ENCODE measurements at places on chromosomes 13 and 19.

DNA sequence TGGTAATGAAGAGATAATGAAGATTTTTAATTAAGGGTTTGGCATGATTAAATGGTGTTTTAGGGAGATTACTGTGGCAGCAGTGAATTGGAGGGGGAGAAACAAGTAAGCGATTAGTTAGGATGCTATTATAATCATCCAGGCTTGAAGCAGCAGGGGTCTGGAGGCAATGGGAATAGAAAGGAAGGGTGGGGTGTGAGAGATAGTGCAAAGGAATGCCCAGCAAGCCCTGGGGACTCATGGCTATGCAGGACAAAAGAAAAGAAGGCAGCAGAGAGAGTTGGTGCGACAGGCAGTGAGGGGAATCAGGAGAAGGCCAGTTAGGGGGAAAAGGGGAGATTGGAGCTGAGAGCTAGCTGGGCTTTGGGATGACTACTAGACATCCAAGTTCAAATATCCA, 34.5 kb downstream of the SOX21 start:
- DNase-seq: no peak

DNA sequence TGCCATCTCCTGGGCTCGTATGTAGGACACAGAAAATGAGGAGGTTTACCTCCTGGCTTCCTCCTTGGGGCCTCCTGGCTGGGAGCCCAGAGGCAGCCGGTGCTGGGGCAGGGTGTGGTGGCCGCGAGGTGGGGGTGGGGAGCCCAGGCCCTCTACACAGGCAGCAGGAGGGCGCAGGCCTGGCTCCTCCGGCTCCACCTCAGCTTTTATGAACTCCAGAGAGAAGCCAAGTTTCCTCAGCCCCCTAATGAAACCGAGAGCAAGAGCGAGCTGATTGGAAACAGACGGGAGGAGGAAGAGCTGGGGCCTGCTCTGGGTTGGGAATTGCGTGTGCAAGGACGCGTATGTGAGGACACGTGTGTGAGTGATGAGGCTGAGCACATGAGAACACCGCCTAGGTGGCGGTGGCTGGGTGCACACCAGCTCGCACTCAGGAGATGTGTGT, 23.1 kb downstream of the LYL1 start:
- DNase-seq: no peak

DNA sequence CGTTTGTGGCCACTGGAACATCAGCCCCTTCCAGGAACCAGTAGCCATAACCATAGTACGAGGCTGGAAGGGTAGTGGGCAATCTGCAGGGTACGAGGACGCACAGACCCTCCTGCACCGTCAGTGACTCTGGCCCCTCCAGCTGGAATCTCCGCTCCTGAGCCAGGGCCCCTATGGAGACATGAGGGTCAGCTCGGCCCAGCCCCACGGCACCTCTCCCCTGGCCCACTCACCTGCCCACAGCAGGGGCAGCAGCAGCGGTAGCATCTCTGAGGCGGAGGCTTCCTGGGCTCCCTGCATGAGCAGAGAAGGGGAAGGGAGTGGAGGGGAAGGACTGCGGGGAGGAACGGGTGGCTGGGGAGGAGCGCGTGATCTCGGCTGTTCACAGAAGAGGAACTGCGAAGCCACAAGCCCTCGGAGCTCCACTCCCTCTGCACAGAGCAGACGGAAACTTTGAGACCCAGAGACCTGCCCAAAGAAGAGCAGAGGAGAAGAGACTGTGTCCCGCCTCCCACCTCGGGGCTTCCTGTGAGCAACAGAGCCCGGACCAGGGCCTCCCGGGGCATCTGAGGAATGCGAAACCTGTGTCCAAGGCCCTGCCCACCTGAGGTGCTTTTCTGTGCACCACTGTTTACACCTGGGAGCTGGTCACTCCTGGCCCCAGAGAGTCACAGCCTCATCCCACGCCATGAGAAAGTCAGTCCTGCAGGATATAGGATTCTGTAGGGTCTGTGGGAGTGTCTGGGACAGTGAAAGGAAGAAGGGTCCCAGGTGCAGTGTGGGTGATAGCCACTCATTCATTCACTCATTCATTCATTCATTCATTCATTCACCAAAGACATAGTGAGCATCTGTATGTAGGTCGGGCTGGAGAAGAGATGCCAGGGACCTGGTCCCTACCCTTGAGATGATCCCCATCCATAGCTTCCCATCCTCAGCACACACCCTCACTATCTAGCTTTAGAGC, at the start of gene SIGLEC6:
Gene SIGLEC6, minus strand, starts transcription at position 322 of the 967 bp plus-strand sequence. Its CDS starts 22 bp downstream, at position 300.
- DNase-seq: peak; percentile 34

DNA sequence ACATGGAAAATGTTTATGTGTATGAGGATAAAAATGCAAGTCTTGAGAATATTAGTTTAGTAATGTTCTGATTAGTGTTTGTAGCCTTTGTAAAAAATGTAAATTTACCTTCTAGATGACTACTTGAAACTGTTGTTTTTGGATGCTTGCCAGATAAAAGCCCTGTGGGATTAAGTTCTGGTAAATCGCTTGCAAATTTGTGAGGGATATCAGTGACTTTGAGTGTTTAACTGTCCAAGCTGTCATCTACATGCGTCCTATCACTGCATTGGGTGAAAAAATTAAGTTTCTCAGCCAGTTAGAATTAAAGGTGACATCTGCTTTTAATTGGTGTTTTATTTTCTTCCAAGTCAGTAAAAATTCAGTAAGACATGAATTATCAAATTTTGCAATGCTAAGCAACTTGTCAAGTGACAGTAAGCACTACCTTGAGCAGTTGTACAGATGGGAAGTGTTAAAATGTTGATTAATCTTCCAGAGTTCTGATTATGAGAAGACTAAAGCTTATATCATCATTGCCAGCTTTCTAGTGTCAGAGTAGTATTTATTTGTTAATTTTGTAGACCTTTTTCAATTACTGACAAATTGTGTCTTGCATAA, 88.0 kb downstream of the PCCA start:
- DNase-seq: no peak

DNA sequence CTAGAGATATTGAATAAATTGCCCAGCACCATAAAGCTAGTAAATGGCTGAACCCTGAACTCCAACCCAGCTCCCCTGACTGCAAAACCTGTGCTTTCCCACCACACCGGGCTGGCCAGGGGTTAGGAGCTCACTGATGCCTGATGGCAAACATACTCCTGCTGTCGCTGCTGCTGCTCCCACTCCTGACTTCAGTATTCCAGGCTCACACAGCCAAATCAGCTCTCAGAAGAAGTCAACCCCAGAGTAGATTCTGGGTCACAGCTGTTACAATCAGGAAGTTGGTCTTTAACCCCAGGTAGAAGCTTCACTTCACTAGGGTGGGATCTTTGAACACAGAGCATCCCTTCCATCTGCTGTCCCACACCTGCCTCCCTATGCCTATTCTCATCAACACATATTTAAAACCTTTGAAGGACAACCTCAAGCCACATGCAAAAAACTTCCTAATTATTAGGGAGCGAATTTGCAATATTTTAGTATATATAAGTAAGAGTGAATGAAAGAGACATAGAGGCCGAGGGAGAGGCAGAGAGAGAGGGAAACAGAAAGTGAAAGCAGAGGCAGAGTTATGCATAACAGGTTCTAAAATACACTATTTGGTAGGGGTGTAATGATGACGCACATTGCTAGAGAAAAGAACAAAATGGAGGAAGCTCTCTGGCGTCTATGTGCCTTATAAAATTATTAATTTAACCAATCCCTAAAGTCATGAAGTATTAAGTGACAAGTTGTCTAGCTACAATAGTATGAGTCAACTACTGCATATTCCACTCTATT, 99.4 kb upstream of the SERP2 start:
- DNase-seq: peak; percentile 87

GRCh38 chr13:107765724-107766401, 449.5 kb downstream of the LIG4 start:
- DNase-seq: no peak

DNA sequence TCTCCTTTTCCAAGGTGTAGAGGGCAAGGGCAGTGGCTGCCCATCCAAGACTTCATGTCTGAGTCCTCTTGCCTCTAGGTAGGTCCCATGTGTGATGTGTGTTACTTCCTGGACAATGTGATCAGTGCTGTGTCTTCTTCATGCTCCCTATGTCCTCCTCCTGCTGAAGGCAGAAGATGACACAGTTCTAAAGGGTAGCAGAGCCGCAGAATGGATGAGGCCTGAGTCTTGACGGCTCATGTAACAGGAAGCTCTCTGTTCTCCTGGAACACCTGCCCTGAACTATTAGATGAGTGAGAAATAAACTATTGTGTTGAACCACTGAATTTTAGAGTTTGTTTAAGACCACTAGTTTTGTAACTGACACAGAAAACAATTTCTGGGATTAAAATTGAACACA, 165.9 kb downstream of the NDFIP2 start:
- no peak for DNase-seq

GRCh38 chr13:106681997-106682396, 114.1 kb upstream of the ARGLU1 start:
- no peak for DNase-seq

- DNase-seq: peak; percentile 85
These were observed 25.9 kb downstream of the ACSBG2 start for GRCh38 chr19:6161271-6161850.

DNA sequence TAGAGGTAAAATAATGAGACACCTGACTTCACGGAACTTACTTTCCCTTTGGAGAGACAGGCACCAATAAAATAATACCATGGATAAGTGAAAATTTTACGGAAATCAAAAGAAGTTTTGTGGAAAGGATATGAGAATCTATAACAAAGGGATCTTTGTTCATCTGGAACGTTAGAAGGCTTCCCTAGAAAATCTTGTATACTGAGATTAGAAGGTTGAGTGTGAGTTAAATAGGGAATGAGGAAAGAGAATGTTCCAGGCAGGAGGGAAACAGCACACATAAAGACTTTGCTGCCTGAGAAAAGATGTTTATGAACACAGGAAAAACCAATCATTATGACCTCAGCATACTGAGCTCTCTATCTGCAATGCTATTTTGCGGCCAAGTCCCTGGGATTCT, 19.6 kb upstream of the RAP2A start:
- no peak for DNase-seq

DNA sequence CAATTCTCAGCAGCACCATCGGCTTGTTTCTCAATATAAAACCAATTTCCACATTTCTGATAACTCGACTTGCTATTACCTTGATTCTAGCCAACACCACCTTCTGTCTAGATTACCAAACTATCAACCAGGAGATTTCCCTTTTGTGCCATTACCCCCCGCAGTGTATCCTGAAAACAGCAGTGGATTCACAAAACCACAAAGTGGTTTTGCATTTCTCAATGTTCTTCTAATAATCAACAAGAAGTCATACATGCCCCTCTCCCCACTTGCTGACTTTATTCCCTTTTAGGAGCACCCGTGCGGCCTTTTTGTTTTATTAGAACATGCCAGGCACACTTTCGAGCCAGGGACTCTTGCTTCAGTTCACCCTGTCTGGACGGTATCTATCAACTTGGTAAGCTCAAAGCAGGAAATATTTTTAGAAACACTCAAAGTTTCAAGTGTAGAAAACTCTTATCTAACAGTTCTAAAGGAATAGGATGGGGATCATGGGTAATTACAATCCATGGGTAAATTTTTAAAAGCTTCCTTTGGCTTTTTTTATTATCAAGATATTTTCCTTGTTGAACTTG, 967.4 kb downstream of the EFNB2 start:
- DNase-seq: no peak
